ENCODE measurements at places on chromosomes 7 and 10.

- no peak for DNase-seq
These were observed 20.5 kb upstream of the PPP1R3C start for GRCh38 chr10:91653219-91653870.

GRCh38 chr7:79093421-79093820 is 360.0 kb downstream of the MAGI2 start:
- DNase-seq: no peak

GRCh38 chr7:154783281-154783909 is 219.5 kb downstream of the PAXIP1 start:
- DNase-seq: no peak

DNA sequence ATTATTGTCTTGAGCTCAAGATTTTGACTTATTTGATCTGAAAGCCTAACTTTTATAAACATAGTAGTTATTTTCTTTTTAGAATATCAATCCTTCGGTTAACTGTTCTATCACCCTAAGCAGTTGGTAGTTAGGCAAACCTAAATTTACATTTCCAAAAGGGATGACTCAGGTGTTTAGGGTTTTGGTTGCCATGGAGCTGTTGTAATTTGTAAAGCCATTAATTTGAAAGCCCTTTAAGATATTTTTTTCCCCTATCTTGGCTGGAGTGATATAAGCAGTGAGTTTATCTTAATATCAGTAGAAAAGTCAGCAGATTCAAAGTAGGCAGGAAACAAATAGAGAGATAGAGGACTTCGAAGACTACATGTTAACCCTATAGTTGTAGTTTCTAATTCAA is 1472.6 kb upstream of the CELF2 start:
- DNase-seq: no peak

- no peak for DNase-seq
These were observed 233.2 kb downstream of the SORCS1 start for GRCh38 chr10:106931159-106931852.

GRCh38 chr7:23469150-23469960 is 936 bp downstream of the IGF2BP3 start:
- DNase-seq: no peak

GRCh38 chr7:97018791-97019531 is 5.7 kb downstream of the DLX5 start:
- no peak for DNase-seq

DNA sequence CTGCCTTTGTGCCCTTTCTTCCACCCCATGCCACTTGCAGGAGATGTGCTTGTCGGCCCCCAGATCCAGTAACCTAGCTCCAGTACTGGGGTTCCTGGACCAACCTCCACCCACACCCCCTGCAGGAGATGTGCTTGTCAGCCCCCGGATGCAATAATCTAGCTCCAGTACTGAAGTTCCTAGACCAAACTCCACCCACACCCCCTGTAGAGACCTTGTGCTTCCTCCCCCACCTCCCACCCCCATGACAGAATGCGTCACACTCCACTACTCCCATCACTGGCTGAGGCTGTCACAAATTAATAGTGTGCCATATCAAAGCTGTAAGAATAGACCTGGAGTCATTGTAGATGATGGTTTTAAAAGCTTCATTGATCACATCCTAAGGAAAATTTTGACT is 185.0 kb downstream of the BICC1 start:
- DNase-seq: no peak

GRCh38 chr7:16803125-16803524 is 1.7 kb downstream of the AGR2 start:
- DNase-seq: no peak

- no peak for DNase-seq
These were observed 651 bp upstream of the SKAP2 start for GRCh38 chr7:26865094-26865388.

- DNase-seq: peak; percentile 41
These were observed 94.9 kb upstream of the IKZF1 start for GRCh38 chr7:50209461-50210135.

DNA sequence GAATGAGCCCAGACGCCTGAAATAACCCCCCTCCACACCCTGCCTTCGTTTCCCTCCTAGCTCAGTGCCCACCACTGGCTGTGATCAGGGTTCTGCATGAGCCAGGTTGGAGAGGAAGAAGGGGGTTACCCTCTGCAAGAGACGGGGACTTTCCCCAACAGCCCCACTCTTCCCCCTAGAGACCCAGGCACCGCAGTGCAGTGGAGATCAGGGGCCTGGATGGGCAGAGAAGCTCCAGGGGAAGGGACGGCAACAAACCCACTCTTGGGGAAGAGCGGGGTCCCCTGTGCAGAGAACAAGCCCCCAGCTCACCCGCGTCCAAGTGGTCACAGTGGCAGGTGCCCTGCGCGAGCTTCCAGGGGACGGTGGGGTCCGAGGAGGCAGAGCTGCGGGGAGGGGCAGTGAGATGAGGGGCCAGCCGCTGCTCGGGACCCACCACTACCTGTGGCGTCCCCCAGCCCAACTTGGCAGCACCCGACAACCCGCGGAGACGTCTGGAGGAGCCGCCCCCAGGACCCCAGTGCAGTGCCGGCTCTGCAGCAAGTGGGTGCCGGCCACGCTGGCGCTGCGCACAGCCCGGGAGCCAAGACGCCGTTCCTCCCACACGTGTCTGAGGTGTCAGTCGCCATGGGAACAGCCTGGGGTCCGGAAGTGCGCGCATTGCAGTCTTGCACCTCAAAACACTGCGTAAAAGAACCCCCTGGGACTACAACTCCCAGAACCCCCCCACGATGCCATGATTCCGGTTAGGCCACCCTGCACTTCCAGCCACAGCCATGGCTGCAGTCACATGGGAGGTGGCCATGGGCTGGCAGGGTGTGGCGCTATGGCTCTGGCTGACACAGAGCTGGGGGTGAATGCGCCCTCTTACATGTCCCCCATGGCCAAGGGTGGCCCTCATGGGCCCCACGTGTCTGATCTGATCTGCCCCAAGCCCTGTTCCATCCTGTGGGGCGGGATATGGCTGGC is 45.8 kb upstream of the WIPI2 start:
- peak; percentile 87 for DNase-seq

GRCh38 chr7:46957195-46957594 is 624.7 kb downstream of the TNS3 start:
- no peak for DNase-seq

GRCh38 chr7:35463176-35463700 is 209.3 kb upstream of the TBX20 start:
- DNase-seq: no peak

- no peak for DNase-seq
These were observed 85.6 kb downstream of the PRKCQ start for GRCh38 chr10:6494442-6494819.

- no peak for DNase-seq
These were observed 30.1 kb downstream of the AFAP1L2 start for GRCh38 chr10:114374053-114374791.

- peak; percentile 77 for DNase-seq
These were observed 12.4 kb downstream of the PRSS2 start for GRCh38 chr7:142782922-142783900.

- no peak for DNase-seq
These were observed 170.0 kb upstream of the PHF14 start for GRCh38 chr7:10803720-10804119.

DNA sequence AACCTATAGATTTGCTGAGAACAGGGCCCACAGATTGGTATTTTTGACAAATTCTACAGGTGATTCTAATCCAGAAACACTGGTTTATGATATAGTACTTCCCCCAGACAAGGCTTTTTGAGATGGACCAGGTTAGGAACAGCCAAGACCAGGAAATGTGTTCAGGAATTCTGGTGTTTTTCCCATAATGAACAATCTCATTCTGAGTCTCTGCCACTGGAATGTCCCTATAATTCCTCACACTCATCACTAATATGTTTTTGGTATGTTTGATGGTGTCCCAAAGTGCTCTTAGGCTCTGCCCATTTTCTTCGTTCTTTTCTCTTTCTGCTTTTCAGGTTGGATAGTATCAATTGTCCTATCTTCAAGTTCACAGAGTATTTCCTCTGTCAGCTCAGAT is 107.2 kb upstream of the IGFBP3 start:
- no peak for DNase-seq

DNA sequence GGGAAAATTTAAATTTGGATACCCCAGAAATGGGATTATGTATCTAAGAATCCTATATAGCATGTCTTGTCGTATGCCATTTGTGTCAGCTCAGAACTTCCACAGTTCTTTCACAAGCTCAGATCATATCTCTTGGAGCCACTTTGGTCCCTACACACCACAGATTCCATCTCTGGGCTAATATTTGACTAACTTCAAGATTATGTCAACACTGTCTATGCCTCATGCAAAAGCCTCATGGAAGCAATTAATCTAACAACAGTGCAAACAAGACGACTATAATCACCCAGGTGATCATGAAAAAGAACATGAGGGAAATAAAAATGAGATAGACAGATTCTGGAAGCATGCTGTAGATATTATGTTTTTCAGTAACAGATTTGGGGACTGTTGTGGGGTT is 189.1 kb downstream of the LRRTM3 start:
- no peak for DNase-seq

DNA sequence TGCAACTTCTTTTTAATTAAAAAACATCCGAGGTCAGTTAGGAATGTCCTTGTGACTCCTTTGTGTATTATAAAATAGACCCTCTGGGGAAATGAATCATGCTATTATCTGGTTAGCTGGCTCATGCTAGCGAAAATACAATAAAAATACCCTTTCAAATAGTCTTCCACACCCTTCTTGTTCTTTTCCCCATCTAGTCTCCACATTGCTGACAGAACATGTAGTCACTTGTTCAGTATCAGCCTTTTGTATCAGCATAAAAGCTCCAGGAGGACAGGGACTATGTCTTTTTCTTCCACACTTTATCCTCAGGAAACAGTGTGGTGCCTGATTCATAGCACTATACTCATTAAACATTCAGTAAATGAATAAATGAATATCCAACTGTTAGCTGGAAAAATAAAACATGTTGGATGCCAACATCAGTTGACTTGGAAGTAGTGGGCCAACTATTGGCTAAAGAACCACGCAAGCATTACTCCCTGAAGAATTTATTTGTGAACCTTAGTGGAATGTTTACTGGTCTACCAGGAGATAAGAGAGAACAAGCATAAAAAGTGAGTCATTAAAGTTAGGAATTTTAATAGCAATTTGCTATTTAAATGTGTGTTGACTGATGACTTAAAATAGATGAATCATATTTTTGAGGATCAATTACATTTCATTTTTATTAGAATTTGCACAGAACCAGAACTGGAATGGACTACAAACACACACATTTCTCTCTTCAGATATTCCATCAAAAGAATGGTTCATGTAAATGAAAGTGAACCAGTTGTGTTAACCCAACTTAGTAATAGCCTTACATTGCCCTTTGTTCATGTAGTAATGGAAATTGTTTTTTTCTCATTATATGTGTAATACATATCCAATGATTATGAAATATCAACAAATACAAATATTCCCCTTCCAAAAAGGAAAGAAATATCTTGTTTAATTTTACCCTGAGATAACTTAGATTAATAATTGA is 129.6 kb downstream of the DKK1 start:
- no peak for DNase-seq

- no peak for DNase-seq
These were observed 12.6 kb downstream of the CYP51A1 start for GRCh38 chr7:92121681-92122080.

GRCh38 chr7:80842022-80842790 is 76.6 kb downstream of the SEMA3C start:
- no peak for DNase-seq

- no peak for DNase-seq
These were observed 7.3 kb upstream of the ZNF22 start for GRCh38 chr10:44993226-44993921.

DNA sequence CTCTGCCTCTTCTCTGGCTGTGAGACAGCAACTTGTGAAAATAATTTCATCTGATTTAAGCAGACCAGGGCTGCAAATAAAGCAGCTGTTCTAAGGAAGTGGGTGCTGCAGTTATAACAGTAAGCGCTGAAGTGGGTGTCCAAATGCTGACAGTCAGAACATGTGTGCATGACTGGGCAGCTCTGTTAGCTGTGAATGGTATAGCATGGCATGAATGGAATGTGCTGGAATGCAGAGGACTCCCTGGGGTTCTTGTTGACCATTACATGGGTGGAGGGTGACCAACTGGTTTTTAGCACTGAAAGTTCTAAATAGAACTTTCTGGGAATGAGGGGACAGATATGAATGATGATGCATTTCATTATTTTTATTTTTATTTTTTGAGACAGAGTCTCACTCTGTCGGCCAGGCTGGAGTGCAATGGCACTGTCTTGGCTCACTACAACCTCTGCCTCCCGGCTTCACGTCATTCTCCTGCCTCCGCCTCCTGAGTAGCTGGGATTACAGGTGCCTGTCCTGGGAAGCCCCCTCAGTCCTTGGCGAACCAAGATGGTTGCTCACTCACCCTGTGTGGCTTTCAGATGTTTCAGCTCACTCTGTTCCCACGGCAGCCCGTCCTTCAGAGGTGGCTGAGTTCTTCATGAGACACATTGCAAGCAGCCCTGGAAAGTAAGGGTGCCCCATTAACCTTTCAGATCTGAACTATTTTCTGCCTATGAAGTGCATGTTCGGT is 319.8 kb upstream of the PHYHIPL start:
- DNase-seq: no peak

GRCh38 chr10:29482591-29483431 is 152.0 kb downstream of the SVIL start:
- no peak for DNase-seq

GRCh38 chr10:43061760-43062159 is 15.1 kb upstream of the RET start:
- no peak for DNase-seq

- peak; percentile 69 for DNase-seq
These were observed 43.8 kb upstream of the RPA3 start for GRCh38 chr7:7761974-7762779.

- no peak for DNase-seq
These were observed 94.3 kb upstream of the ITGB1 start for GRCh38 chr10:33052263-33052875.

GRCh38 chr7:37952240-37952639 is 31.8 kb downstream of the EPDR1 start:
- no peak for DNase-seq

- no peak for DNase-seq
These were observed 80.9 kb downstream of the FAM171A1 start for GRCh38 chr10:15290150-15290549.

DNA sequence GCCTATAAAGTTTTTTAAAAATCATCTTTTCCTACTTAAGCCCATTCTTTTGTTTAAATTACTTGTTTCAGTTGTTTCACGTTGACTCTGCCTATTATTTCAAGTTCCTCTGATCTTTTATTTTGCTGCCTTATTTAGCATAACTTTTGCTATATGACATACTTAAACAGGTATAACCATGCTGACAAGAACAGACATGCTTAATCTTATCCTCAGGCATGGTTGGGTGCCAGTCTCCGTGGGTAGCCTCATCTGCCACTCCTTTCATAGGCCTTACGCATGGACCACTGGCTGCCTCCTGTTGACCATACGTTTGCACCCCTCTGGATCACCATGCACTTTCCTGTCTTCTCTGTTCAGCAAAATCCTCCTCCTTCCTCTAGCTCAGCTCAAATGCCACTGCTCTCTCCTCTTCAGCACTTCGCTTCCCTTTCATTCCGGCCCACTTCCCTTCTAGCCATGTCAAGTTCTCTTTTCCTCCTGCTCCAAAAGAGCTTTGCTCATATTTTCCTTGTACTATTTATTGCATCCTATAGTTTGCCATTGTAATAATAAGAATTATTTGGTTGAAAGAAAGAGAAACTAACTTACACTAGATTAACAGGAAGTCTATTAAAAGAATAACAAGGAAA is 10.0 kb upstream of the TSPAN33 start:
- no peak for DNase-seq
